ENCODE measurements at places on chromosomes 7 and 10.

- DNase-seq: no peak
Observed at GRCh38 chr7:33853361-33854062, 51.8 kb upstream of the BMPER start.

- DNase-seq: no peak
Observed at GRCh38 chr7:38929460-38930171, 20.6 kb upstream of the VPS41 start.

GRCh38 chr10:132951926-132952325 is 9.6 kb upstream of the CFAP46 start:
- DNase-seq: no peak

DNA sequence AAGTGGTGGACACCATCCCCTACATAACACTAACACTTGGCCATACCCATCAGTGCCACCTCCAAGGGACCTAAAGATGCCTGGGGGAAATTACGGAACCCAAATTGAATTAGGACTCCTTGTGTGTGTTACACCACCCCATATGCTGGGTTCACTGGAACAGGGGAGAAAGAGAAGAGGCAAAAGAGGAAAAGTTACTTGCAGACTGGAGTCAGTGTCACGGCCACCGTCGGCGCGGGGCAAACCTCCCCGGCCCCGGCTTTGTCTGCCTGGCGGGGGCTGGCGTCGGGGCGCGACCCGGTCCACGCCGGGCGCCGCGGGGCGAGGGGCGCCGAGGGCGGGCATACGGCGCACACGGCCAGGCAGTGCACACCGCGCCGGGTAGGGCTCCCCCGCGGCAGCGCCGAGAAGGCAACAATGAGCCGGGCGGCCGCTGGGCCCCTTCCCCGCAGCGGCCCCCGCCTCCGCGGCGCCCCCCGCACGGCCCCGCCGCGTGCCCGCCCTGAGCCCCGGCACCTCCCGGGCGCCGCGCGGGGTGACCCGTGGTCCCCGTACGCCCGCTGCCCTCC is 171.1 kb downstream of the FAM107B start:
- DNase-seq: no peak

- DNase-seq: no peak
Observed at GRCh38 chr7:47724335-47724982, 142.5 kb upstream of the TNS3 start.

- DNase-seq: no peak
Observed at GRCh38 chr10:104925232-104925851, 284.3 kb downstream of the SORCS3 start.

DNA sequence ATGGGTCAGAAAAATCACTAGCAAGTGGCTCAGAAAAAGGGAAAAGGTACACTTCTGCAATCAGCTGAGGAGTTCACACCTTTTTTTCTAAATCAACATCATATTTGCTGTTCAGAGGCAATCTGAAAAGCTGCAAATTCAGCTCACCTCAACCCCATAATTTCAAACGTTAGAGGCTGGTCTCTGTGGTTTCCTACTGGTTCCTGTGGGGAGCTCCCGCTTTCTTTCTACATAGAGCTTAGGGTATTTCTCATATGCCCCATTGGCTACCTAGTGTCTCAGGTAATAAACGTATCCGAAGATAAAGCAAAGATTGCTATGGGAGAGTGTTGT is 5.2 kb upstream of the ZNF22 start:
- DNase-seq: no peak

GRCh38 chr7:12294701-12295100 is 83.6 kb downstream of the TMEM106B start:
- no peak for DNase-seq

DNA sequence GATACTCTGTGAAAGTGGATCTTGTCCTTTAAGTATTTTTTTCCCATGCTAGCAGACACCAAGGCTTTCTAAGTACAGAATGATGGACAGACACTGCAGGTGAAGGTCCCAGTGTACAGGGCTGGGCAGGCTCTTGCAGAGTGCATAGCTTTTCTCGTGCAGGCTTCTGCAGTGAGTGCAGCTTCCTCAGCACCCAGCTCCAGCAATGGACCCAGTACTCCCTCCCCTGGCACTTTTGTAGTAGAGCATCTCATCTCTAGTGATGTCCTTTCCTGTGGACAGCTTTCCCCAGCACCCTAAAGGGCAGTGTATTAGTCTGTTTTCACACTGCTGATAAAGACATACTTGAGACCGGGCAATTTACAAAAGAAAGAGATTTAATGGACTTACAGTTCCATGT is 104.3 kb downstream of the CUL2 start:
- DNase-seq: no peak

- DNase-seq: no peak
Observed at GRCh38 chr10:11595395-11595692, 16.1 kb downstream of the USP6NL start.

- DNase-seq: no peak
Observed at GRCh38 chr7:20777377-20778062, 9.2 kb downstream of the SP8 start.

DNA sequence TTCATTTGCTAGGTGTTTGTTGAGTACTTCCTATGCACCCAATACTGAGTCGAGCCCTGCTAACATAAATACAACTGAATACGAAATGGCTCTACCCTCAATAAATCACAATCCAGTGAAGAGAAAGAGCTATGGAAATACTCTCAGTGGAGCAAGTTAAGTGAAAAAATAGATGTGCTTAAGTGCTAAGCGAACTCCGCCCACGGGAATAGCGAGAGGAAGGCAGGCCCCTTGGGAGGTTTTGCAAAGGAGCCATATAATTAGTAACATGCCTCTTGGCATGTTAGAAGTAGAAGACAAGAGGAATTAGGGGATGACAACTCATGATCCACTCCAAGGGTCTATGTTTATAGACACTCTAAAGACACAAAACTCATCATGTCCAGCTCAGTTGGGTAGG is 42.8 kb upstream of the TSPAN33 start:
- DNase-seq: no peak

- no peak for DNase-seq
Observed at GRCh38 chr10:97648562-97649404, 8.3 kb downstream of the PI4K2A start.

Measured in esophagus squamous epithelium (tissue), 5 donors.